Hepatocyte (in vitro differentiated cells): ENCODE measurements at places on chromosomes 6 and 20. TPM values are rescaled to one million over a fixed set of nuclear protein-coding genes. Genes with fewer than 3 reads are reported as not detected.

Gene KHDRBS2
- 4.3 and 5.9 TPM in 2 replicates for polyA plus RNA-seq

Gene RIPPLY2
- polyA plus RNA-seq, result 0.91 TPM in 1 of 2 replicates, not detected in the other

Gene TTBK1
- 0.34 and 0.52 TPM in 2 replicates for polyA plus RNA-seq

Gene SYCP2L
- 0.37 and 1.3 TPM in 2 replicates for polyA plus RNA-seq

Gene SLC22A2
- polyA plus RNA-seq, result 0.57 and 1.5 TPM in 2 replicates

DNA sequence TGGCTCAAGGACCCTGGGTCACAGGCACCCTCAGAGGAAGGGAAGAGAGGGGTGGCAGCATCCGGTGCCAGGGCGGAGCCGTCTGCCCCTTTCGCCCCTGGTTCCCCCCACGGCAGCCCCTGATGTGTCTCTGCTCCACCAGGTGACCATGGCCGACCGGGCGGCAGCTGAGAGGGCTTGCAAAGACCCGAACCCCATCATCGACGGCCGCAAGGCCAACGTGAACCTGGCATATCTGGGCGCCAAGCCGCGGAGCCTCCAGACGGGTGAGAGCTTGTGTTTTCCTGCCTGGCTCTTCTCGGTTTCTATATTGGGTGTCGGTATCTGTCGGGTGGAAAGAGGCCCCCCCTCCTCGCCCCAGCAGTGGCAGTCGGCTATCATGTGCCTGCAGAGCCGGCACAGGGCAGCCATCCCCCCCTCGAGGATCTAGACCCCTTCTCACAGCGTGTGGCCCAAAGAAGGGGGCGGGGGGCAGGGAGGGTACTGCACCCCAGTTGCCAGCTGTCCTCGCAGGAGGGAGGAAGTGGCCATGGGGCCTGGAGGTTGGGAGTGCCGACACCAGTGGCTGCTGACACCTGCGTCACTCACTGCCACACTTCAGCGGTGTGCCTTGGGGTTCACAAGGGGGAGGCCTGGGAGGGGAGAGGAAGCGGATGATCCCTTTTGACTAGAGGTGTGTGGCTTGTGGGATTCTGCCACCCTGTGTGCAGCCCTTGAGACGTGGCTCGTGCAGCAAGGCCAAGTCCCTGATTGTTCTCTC lies 1.5 kb downstream of the RBM38 start:
- no peak for DNase-seq

- DNase-seq, result no peak
These were observed 30.0 kb upstream of the FBXL4 start for GRCh38 chr6:98977671-98978292.

- DNase-seq, result no peak
These were observed 37.4 kb downstream of the PLAGL1 start for GRCh38 chr6:143970456-143971218.

- no peak for DNase-seq
These were observed at the start of gene CST8 for GRCh38 chr20:23490817-23491216. TSS of gene CST8 (plus strand) at chr20:23491117. CDS start at chr20:23491668, 551 bp downstream.

- DNase-seq, result no peak
These were observed 43.1 kb downstream of the ESR1 start for GRCh38 chr6:151850479-151851003.
